C1 segment of cervical spinal cord (tissue), 14 donors: ENCODE measurements at places on chromosomes 2 and 18.
A peak's percentile ranks its signal among the peaks of the same experiment; 100 is the strongest.

DNA sequence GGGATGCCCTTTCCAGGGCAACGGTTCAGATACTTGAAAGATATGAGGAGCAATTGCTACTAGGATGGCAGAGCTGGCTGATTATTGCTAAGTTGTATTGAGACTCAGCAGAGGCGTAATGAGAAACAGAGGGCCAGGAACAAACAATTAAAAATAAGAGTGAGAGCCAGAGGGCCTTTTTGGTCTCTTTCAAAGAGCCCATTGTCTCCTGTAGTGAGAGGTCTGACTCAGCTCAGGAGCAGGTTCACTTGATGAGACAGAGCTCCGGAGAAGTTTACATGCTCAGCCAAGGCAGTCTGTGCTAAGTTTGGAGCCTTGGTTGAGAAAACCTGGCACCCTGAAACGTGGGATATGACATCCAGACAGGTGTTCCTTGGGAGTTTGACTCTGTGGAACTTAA is 303.9 kb upstream of the DLGAP1 start:
- DNase-seq: no peak

- DNase-seq: no peak
Measured at GRCh38 chr2:96265349-96265839, 403 bp downstream of the TMEM127 start.

- no peak for DNase-seq
Measured at GRCh38 chr2:134582547-134582899, 136.3 kb downstream of the TMEM163 start.

- peak; percentile 7 for DNase-seq
Measured at GRCh38 chr2:38115216-38116032, 39.5 kb upstream of the CYP1B1 start.

- DNase-seq: no peak
Measured at GRCh38 chr2:177633111-177633510, 240.5 kb downstream of the AGPS start.

DNA sequence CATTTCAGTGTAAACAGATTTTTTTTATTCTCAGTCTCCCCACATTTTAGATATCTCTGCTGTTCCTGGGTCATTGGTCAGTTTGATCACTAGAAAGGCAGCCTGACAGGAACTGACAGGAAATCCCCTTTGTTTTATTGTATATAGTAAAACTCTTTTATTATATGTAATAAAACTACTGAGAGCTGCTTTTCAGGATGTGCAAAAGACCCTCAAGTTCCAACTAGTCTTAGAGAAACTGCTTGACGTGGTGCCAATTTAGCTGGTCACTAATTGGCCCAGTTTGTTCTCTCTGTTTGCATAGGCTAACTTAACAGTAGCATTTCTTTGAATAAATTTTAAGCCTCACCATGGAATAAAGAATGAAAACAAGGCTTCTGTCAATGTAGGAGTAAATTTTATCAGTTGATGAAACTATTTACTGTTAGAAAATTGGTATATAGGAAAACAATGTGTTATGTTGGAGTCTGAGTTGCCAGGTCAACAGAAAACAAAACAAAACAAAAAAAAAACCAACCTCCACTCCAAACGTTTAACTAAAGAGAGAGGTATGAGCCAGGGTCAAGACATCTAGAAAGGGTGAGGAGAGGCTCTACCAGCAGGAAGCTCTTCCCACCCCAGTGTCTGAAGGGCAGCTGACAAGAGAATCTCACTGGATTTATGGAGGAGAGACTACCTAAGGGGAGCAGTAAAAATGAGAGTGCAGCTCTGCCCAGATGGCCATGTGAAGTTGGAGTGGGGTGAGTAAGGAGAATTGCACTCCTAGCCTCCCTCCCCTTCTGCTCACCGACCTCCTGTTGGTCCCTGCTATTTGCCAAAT is 184.6 kb downstream of the ST6GAL2 start:
- no peak for DNase-seq

GRCh38 chr18:58338961-58339592 is 289.8 kb downstream of the ALPK2 start:
- DNase-seq: no peak

DNA sequence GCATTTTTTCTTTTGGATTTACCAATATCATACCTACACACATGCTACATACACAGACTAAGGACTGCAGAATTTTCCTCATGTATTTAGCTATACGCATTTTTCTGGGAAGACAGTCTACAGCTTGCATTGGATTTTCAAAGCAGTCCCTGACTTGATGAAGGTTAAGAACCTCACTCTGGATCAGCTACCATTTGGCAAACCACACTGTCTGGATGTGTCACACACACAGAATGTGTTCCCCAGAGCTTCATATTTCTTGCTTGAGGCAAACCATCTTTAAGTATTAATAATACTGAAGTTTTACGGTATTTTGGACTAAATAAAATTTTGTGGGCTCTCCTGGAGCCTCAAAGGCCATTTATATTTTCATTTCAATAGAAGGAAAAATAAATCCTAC is 102.3 kb downstream of the TCF4 start:
- DNase-seq: no peak

DNA sequence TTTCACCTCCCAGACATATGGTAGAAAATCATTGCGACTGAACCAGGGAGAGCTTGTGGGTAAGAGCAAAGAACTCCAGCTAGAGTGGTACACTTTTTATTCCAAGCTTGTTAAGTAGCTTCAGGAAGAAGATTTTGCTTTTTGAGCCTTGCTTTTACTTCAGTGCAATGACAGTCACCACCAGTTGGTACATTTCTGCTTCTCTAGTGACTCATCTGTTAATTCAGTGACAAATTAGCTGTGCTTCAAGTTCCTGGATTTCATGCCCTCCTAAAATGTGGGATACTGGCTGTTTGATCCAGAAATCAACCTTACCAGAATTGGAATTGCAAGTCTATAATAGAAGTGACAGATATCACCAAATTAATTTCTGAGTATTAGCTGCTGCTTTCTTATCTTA is 117.6 kb upstream of the TTN start:
- no peak for DNase-seq

GRCh38 chr2:112938904-112939303 is 27.9 kb downstream of the IL37 start:
- DNase-seq: no peak

DNA sequence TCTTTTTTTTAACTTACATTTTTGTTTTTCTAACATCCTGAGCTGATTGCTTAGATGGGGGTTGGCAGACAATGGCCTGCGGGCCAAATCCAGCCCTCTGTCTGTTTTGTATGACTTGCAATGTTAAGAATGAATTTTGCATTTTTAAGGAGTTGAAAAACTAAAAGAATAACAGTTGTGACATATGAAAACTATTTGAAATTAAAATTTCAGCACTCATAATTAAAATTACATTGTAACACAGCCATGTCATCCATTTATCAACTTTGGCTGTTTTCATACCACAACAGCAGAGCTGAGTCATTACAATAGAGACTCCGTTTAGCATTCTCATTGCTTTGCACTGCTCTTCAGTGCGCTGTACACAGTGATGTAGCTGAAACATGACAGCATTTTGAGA is 94.1 kb upstream of the MC4R start:
- DNase-seq: no peak

- no peak for DNase-seq
Measured at GRCh38 chr2:46351750-46352138, 54.5 kb downstream of the EPAS1 start.

DNA sequence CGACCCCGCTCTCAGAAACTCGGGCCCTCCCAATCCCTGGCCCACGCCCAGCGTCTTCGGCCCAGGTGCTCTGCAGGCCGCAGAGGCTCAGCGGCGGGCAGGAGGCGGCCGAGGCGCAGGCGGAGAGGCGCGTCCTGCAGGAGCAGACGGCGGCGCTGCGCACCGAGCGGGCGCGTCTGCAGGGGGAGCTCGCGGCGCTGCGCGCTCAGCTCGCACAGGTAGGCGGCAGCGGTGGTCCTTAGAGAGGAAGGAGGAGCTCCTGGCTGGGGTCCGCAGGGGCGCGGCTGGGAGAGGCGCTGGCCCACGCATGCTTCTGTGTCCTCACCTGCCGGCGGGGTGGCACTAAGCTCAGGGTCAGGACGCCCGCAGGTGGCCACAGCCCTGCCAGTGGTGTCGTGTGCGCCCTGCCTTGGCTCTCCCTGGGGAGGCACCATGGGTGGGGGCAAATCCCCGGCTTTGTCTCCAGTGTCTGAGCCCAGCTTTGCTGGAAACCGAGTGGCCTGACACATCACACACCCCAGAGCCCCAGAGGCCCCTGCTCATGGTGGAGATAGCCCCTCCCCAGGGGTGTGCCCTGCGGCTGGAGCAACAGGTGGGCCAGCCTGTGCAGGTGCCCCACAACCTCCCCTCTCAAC is 14.9 kb upstream of the SNED1 start:
- no peak for DNase-seq

DNA sequence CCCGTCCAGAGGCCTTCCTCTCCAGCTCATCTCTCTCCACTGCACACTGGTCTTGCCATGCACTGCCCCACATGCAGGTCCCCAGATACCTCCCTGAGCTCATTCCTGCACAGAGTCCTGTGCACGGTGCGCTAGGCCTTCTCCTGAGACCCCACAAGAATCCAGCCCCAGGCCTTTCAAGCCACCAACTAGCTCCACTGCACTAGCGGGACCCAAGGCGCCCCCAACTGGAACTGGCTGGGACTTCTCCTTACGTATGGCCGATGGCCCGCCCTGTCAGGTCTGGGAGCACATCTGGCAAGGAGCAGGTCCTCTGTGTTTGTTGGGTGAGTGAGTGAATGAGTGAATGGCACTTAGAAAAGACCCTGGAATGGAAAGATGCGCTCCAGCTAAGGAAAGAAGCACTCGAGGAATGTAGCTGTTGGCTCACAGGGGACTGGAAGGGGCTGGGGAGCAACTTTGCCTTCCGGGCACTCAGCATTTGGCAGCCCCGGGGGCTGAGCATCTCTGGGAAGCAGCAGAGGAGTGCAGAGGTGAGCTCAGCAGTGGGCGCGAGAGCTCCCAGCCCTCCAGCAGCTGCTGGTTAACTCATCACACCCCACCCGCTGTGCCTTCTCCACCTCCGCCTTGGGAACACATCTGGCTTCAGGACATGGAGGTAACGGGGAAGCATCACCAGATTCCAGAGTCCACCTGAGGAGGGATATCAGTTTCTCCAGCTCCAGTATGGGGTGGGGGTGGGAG is 223.1 kb downstream of the GLI2 start:
- DNase-seq: no peak

- no peak for DNase-seq
Measured at GRCh38 chr2:208654056-208654455, 247.5 kb downstream of the PTH2R start.

DNA sequence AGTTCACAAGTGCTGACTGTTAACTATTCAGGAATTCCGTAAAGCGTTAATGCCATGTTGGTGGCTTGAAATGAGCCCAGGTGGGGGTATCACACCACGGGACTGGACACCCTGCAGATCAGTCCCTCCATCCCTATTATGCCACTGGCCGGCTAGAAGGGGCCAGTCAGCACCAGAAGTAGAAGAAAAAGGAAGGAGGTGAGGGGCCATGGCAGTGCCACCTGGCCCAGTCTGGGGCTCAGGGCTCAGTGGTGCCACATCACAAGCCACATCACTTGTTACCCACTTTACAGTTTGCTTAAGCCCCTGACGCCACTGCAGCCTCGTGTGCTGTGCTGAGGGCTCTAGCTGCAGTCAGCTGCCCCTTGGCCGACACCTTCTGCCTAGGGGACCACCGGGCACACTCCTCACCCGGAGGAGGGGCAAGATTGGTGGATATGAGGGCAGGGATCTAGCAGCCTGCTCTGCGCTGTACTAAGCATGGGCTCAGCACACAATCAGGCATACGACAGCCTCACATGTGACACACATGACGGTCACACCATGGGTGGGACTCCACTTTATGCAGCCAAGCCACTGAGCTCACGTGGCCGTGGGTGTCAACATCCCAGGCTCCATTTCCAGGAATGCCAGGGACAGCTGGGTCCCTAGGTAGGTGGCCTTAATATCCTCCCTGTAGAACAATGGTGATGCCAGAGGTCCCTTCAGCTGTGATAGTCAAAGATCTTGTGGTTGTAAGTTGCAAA is 3.6 kb downstream of the LIMS2 start:
- no peak for DNase-seq

DNA sequence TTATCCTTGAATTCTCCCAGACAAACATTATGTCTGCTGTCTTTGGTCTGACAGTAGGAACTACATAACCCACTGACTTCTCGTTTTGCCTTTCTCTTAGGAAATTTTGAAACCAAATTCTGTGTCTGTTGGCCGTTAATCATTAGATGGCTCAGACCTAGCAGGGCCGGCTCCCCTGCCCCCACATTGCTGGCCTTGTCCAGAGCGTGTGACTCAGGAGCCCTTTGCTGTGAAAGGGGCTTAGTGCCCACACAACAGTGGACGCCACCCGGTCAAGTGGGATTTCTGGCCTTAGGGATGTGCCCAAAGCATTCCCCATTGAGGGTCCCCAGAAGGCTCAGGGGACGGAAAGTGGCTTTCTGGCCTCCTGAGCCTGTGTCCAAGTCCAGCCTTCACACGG is 137.5 kb downstream of the CTIF start:
- DNase-seq: no peak

- no peak for DNase-seq
Measured at GRCh38 chr2:236980961-236981360, 104.7 kb upstream of the COPS8 start.

DNA sequence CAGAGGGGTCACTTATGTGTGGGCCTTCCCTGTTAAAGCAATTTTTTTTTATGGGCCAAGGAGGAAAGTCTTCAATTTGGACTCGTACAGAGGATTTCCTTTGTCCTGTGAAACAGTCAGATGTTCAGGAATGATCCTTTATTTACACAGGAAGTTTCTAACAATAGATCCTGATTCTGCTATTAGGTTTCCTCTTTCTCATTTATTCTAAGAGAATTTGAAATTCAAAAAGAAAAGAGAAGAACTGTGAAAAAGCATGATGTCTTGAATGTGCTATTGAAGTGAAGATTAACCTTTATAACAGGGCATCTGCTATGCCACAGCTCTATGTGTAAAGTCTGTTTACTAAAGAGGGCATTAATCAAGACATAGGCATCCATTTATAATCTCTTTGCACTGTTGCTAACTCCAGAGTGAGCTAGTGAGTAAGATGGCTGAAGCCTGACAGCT is 105.3 kb upstream of the FAM98A start:
- DNase-seq: no peak

- no peak for DNase-seq
Measured at GRCh38 chr2:120219291-120219690, 3.9 kb downstream of the TMEM185B start.

DNA sequence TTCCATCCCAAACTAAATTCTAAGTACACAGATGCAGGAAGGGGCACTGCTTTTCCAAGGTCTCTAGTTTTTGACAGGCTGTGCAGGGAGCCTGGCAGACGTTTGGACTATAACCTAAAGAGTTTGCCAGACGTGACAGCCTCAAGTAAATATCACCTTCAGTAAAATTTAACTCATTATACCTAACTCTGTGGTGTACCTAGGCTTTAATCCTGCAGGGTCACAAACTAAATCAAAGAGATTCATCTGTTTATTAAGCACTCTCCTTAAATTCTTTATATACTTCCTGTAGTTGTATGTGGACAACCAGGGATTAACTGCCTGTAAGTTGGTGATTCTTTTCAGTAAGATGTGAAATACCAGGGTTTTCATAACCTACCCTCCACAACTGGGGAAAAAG is 92.9 kb downstream of the ACVR1 start:
- no peak for DNase-seq

- no peak for DNase-seq
Measured at GRCh38 chr2:160890667-160891352, 269.4 kb upstream of the TANK start.

GRCh38 chr18:49904871-49905555 is 91.7 kb upstream of the ACAA2 start:
- no peak for DNase-seq
